GM12878 (cell line): ENCODE measurements at places on chromosomes 2 and 18. TPM values are rescaled to one million over a fixed set of nuclear protein-coding genes. Genes with fewer than 3 reads are reported as not detected.

NEU2 gene
- total RNA-seq = not detected in 2 replicates

GKN2 gene
- total RNA-seq = not detected in 2 replicates

ALPG gene
- not detected in 2 replicates for total RNA-seq

SOX11 gene
- total RNA-seq = 0.03 TPM in 1 of 2 replicates, not detected in the other

ZNF385B gene
- not detected in 2 replicates for total RNA-seq

FIGN gene
- not detected in 2 replicates for total RNA-seq

METTL4 gene
- total RNA-seq = 7.7 and 9.6 TPM in 2 replicates

HOXD1 gene
- total RNA-seq = not detected in 2 replicates

TDRD15 gene
- total RNA-seq = not detected in 2 replicates

IL1R2 gene
- 0.35 and 0.64 TPM in 2 replicates for total RNA-seq

HTR2B gene
- total RNA-seq = 0.13 and 0.19 TPM in 2 replicates

GRB14 gene
- total RNA-seq = not detected in 2 replicates

IL36B gene
- not detected in 2 replicates for total RNA-seq

HOXD3 gene
- not detected in 2 replicates for total RNA-seq

KCMF1 gene
- total RNA-seq = 77.1 and 82.5 TPM in 2 replicates

IMP4 gene
- total RNA-seq = 166 and 171 TPM in 2 replicates

GRCh38 chr2:224819075-224819474 is 102.9 kb upstream of the CCDC195 start:
- DNase-seq = no peak

DNA sequence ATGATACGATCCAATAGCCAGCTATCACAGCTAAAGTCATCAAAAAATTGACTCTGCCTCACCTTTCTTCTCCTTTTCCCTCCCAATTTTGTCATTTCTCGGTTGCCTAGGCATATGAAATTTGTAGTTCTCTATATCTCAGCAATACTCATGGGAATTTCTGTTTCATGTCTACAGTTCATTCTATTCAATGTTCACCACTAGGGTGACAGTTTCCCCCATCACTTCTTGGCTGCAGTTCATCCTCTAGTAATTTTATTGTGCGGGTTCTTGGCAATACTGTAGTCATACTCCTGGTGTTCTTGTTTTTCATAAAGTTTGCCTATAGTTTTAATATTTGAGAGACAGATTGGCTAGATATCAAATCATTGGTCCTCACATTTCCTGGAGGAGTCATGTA is 872.2 kb upstream of the ID2 start:
- no peak for DNase-seq

GRCh38 chr2:100984892-100985307 is 17.2 kb upstream of the RPL31 start:
- DNase-seq = no peak

- no peak for DNase-seq
These were observed 84.0 kb downstream of the POLR1A start for GRCh38 chr2:86021396-86022378.

- DNase-seq = no peak
These were observed 53.4 kb downstream of the SLC4A10 start for GRCh38 chr2:161677634-161678033.

DNA sequence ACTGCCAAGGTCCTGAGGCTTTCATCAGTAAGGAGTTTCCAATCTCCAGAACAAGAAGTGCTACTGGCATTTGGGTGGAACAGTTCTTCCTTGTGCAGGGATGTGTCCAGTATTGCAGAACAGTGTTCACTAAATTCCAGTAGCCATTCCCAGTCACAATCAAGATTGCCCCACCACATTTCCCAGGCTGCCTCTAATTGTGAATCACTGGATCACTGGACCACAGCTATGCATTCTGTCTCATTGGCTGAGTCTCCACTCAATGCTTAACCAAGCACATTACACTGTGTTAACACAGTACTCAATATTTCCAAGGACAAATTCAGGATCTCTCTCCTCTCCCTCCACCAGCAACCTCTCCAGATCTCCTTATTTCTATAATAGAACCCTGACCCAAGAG is 160.2 kb upstream of the CCDC150 start:
- no peak for DNase-seq

DNA sequence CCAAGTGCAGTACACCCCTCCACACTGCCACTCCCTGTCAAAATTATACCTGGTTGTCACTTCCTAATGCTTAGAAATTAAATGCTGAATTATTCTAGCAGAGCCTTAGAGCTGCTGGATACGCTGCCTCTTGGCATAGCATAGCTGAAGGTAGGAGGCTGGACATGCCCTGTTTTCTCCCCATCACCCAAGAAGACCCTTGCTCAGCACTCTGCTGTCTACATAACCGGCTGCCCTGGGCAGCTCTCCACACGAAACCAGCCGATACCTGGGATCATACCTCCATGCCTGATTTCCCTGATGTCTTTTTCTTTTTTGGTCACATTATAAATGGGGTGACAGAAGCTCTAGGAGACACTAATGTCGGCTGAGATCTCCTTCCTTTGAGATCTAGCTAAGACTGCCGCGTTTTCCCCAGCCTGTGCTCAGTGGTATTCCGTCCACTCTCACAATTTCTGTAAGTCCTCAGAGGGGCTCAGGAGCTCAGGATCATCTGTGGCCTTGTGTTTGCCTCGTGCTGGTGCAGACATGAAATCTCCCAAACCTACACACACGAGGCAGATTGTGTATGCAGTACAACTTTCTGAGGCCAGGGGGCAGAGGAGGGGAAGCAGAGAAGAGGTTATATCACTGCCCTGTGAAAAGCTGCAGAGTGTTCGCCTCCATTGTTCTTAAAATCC is 13.5 kb upstream of the ZAP70 start:
- no peak for DNase-seq

GRCh38 chr2:220315098-220315823 is 687.8 kb downstream of the SLC4A3 start:
- DNase-seq = no peak

GRCh38 chr2:112255875-112256274 is 1.0 kb upstream of the ZC3H8 start:
- DNase-seq = no peak

GRCh38 chr2:104378853-104379374 is 475.0 kb upstream of the POU3F3 start:
- no peak for DNase-seq

DNA sequence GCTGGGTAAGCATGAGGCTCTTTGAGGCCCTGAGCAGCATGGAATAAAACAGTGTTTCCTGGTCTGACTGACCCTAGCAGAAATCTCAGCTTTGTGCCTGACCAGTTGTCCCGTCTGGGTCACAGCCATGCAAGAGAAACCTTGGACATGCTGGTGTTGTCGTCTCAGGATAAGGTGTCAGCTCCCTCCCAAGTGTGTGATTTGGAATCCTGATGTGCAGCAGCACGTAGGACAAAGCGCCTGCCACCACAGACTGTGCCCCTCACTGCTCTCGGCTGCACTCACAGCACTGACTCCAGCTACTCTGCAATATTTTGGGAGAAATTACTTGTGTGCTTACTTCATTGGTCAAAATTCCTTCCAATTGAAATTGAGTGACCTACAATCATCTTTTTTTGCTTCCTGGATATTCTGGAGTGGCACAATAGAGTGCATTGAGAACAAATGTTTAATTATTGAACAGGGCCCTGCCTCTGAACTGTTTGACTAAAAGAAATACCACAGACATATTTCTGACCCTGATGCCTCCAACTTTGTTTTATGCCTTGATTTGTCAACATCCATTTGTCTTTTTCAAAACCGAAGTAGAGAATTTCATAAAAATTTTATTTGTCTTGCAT is 352.4 kb downstream of the SOCS6 start:
- no peak for DNase-seq

- no peak for DNase-seq
These were observed 761.6 kb downstream of the DSC3 start for GRCh38 chr18:30280861-30281470.

GRCh38 chr2:96501886-96502810 is 3.0 kb downstream of the NEURL3 start:
- no peak for DNase-seq

DNA sequence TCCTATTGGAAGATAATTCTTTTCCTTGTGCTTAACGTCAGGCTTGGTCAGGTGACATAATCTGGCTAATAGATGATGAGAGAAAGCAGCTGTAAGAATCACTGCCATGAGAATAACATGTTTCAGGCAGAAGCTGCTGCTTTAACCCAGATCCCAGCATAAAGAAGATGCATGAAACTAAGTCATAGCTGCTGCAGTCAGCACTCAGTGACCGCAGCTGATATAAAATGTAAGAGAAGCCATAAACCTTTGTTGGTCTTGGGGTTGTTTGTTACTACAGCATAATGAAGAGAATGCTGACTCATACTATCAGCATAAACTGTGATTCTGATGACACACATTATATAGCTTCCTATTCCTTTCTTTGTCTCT is 274.3 kb upstream of the TRIB2 start:
- DNase-seq = no peak

- no peak for DNase-seq
These were observed 161.8 kb downstream of the LNPK start for GRCh38 chr2:175840256-175840655.

GRCh38 chr2:128489526-128490273 is 171.0 kb upstream of the HS6ST1 start:
- no peak for DNase-seq

GRCh38 chr18:25661831-25662230 is 309.9 kb upstream of the ZNF521 start:
- DNase-seq = no peak

DNA sequence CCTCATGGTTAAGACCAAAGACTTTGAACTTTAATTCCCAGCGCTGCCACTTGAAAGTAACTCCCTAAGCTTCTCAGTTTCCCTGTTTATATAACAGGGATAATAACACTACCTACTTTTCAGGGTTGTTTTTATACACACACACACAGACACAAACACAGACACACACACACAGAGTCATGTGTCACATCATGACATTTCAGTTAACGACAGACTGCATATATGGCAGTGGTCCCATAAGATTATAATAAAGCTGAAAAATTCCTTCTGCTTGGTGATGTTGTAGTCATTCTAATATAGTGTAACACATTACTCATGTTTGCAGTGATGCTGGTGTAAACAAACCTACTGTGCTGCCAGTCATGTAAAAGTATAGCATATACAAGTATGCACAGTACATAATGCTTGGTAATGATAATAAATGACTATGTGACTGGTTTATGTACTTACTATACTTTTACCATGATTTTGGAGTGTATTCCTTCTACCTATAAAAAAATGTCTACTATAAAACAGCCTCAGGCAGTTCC is 89.2 kb upstream of the ITGA4 start:
- DNase-seq = no peak

DNA sequence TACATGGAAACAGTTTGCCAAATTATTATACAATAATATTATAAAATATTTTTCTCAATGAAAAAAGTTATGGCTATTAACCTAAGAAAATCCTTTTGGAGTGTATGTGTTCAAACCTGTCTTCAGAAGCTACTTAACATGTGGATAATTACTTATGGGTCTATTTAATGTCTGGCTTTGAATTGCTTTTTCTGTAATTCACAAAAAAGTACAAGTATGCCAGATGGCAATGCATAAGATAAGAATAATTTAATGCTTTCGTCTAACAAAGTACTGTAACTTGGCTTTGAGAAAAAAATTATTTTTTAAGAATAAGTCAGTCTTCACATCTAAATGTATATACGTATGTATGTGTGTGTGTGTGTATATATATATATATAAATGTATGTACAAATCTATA is 1073.0 kb downstream of the TDRD15 start:
- no peak for DNase-seq

- DNase-seq = no peak
These were observed 44.7 kb upstream of the KIDINS220 start for GRCh38 chr2:8882094-8882493.

DNA sequence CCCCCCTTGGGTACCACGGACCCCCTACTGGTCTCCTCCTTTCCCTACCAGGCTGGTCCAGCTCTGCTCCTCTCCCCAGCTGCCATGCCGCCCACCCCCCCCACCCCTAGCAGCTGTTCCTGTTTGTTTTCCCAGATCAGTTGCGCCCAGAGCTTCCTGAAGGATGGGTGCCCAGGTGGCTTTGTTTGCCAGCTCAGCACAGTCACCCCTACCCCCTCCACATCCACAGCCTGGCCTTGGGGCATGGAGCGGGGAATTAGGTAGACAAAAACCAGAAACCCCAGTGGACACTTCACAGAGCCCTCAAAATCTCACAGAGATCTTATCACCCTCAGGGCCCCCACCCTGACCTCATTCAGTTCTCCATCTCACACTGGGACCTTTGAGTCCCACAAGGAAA is 3.7 kb upstream of the CRYBA2 start:
- no peak for DNase-seq

DNA sequence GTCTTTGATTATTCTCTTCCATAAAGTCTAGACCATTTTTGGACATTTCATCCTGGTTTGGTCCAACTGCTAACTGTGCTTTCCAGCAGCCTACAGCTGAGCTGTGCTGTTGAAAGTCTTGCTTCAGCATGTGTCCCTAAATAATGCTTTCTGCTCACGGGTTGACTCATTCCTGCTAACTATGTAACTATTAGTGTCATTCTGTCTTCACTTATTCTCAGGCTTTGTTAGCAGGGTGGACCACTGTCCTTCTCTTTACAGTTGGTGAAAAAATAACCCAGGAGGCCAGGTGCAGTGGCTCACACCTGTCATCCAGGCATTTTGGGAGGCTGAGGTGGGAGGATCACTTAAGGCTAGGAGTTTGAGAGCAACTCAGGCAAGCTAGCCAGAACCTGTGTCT is 8.9 kb downstream of the ADAM23 start:
- peak; percentile 27 for DNase-seq

- peak; percentile 45 for DNase-seq
These were observed 48.4 kb upstream of the NEMP2 start for GRCh38 chr2:190582736-190583506.

DNA sequence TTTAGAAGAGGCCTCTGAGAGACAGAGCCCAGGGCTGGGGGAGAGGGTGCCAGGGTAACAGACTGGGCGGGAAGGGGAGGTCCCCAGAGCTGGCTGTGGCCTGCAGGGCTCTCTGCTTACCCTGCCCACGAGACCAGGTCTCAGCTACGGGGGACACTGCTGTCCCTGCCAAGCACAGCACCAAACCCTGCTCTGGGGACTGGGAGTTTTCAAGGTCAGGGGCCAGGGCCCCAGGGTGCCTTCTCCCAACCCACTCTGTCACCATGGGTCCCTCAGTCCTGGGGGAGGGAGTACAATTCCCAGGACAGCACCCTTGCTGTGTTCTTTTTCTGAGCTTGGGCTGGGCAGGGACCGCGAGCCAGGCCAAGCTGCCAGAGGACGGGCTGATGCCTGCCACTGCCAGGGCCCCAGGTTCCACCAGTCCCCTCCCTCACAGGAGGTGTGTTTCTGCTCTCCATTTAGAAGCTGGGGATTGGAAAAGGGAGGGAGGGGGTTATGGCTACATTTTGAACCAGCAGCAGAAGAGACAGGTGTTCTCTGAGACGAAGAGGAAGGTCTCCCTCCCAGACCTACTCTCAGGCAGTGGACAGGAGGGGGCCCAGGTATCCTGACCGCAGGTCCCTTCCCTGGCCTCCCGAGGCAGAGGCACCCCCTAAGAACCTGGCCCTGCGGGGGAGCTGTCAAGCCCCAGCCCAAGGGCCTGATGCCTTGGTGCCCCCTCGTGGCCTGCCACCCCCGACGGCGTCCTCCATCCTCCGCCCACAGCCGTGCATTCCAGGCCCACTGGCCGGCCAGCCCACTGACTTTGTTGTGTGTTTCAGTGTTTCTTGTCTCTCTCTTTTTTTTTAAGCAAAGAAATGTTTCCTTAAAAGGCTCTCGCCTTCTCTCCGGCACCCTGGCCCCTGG is 80.4 kb downstream of the TNS1 start:
- no peak for DNase-seq

GRCh38 chr2:240644171-240644651 is 18.9 kb downstream of the GPR35 start:
- DNase-seq = no peak

GRCh38 chr2:96120991-96121390 is 4.6 kb upstream of the ADRA2B start:
- no peak for DNase-seq
